ENCODE measurements at places on chromosomes 16 and 17.
A peak's percentile ranks its signal among the peaks of the same experiment; 100 is the strongest.

- DNase-seq: no peak
- no peaks in the 10 kb centered on the region for H3K36me3 ChIP-seq
- H3K4me1 ChIP-seq: no peaks in the 10 kb centered on the region
- no peak overlapping the region for H3K27ac ChIP-seq
These were observed 314.9 kb downstream of the PMP22 start for GRCh38 chr17:14950216-14950615.

- no peaks in the 10 kb centered on the region for H3K27me3 ChIP-seq
- H3K27ac ChIP-seq: no peak overlapping the region
- H3K36me3 ChIP-seq: no peaks in the 10 kb centered on the region
- H3K4me3 ChIP-seq: no peak overlapping the region
These were observed 84.2 kb downstream of the SNX29 start for GRCh38 chr16:12060751-12061150.

GRCh38 chr17:64245218-64246145 is 17.6 kb downstream of the TEX2 start:
- H3K4me3 ChIP-seq: no peak overlapping the region
- H3K27ac ChIP-seq: no peak overlapping the region
- H3K4me1 ChIP-seq: peaks cover 19% of the 10 kb centered on the region
- no peaks in the 10 kb centered on the region for H3K36me3 ChIP-seq

DNA sequence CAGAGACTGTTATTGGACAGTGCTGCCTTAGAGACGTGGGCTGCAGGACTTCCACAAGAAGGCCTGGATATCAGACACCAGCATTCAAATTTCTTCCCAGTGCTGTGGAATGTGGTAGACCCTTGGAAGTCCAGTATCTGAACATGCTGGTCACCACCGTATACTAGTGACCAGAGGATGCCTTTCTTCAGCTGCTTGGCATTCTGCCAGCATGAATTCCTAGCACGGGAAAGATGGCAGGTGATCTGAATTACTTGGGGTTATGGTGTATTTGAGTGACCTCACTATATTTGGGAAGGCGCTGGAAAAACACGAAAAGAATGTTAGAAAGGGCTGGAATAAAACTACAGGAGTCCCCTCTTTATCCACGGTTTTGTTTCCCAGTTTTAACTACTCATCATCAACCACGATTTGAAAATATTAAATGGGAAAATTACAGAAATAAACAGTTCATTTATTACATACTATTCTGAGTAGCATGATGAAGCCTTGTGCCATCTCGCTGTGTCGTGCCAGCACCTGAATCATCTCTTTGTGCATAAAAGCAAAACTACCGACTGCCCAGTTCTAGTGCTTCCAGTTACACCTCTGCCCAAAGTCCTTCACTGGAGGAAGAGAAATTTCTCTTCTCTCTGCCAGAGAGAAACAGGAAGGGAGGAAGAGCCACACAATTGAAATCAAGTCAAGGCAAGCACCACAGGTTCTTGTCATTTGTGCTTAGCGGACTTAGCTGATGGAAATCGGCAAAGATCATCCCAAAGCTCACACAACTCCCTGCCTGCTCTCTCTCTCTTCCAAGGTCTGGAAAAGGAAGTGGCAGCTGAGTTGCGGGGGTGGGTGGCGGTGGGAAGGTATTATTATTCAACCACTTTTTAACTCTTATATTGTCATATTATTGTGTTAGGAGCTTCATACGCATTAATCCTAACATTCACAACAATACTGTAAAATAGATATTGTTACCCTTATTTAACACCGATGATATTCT is 1.4 kb upstream of the CHST4 start:
- H3K4me1 ChIP-seq: no peaks in the 10 kb centered on the region
- H3K36me3 ChIP-seq: no peaks in the 10 kb centered on the region
- H3K4me3 ChIP-seq: no peak overlapping the region
- no peak overlapping the region for H3K27ac ChIP-seq
- no peak for DNase-seq

GRCh38 chr16:65034915-65035314 is 86.9 kb downstream of the CDH11 start:
- H3K4me1 ChIP-seq: no peaks in the 10 kb centered on the region
- DNase-seq: no peak
- H3K36me3 ChIP-seq: no peaks in the 10 kb centered on the region
- peaks cover 3% of the 10 kb centered on the region for H3K27me3 ChIP-seq
- no peak overlapping the region for H3K4me3 ChIP-seq
- no peak overlapping the region for H3K27ac ChIP-seq

- no peak overlapping the region for H3K4me3 ChIP-seq
- DNase-seq: no peak
- no peak overlapping the region for H3K27ac ChIP-seq
- H3K4me1 ChIP-seq: no peaks in the 10 kb centered on the region
These were observed 463.5 kb downstream of the HS3ST4 start for GRCh38 chr16:26155221-26155620.

- H3K4me1 ChIP-seq: peaks cover 36% of the 10 kb centered on the region
- H3K4me3 ChIP-seq: no peak overlapping the region
- H3K27me3 ChIP-seq: peaks cover 36% of the 10 kb centered on the region
These were observed 6.7 kb upstream of the CIITA start for GRCh38 chr16:10870137-10870776.

DNA sequence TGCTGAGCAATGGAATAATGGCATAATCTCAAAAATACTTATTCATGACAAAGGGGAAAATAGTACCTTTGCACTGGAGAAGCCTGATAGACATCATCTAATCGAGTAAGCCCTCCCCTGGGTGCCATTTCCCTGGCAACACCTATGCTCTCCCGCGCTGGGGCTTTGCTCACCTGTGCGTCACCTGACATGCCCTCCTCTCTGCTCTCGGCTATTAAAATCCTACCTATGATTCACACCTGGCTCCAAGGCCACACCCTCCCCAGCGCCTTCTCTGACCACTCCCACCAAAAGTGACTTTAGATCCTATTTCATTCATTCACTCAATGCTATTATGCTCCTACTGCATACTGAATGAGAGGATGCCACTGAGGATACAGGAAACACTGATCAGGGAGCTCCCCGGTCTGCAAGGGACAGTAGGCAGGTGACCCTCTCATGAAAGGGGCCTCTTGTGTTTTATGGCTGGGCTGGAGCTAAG is 83.9 kb downstream of the NT5M start:
- peaks cover 8% of the 10 kb centered on the region for H3K4me1 ChIP-seq
- no peaks in the 10 kb centered on the region for H3K27me3 ChIP-seq
- DNase-seq: no peak
- H3K4me3 ChIP-seq: no peak overlapping the region
- no peak overlapping the region for H3K27ac ChIP-seq

- no peaks in the 10 kb centered on the region for H3K27me3 ChIP-seq
- no peak overlapping the region for H3K27ac ChIP-seq
- no peak for DNase-seq
- H3K4me3 ChIP-seq: no peak overlapping the region
- no peaks in the 10 kb centered on the region for H3K4me1 ChIP-seq
These were observed 28.5 kb downstream of the IQCK start for GRCh38 chr16:19746561-19746960.

- no peak overlapping the region for H3K27ac ChIP-seq
- H3K4me3 ChIP-seq: no peak overlapping the region
- peaks cover 19% of the 10 kb centered on the region for H3K36me3 ChIP-seq
- H3K27me3 ChIP-seq: no peaks in the 10 kb centered on the region
- no peak for DNase-seq
- peaks cover 39% of the 10 kb centered on the region for H3K4me1 ChIP-seq
These were observed 4.2 kb downstream of the TOB1 start for GRCh38 chr17:50861822-50862528.

- peaks cover 10% of the 10 kb centered on the region for H3K4me1 ChIP-seq
- peaks cover 31% of the 10 kb centered on the region for H3K36me3 ChIP-seq
- DNase-seq: no peak
- no peaks in the 10 kb centered on the region for H3K27me3 ChIP-seq
- H3K4me3 ChIP-seq: no peak overlapping the region
- H3K27ac ChIP-seq: no peak overlapping the region
These were observed 6.3 kb downstream of the CSF3 start for GRCh38 chr17:40021451-40021971.

- DNase-seq: no peak
- H3K27me3 ChIP-seq: no peaks in the 10 kb centered on the region
- H3K27ac ChIP-seq: no peak overlapping the region
These were observed 46.2 kb upstream of the NOL11 start for GRCh38 chr17:67671493-67671892.

DNA sequence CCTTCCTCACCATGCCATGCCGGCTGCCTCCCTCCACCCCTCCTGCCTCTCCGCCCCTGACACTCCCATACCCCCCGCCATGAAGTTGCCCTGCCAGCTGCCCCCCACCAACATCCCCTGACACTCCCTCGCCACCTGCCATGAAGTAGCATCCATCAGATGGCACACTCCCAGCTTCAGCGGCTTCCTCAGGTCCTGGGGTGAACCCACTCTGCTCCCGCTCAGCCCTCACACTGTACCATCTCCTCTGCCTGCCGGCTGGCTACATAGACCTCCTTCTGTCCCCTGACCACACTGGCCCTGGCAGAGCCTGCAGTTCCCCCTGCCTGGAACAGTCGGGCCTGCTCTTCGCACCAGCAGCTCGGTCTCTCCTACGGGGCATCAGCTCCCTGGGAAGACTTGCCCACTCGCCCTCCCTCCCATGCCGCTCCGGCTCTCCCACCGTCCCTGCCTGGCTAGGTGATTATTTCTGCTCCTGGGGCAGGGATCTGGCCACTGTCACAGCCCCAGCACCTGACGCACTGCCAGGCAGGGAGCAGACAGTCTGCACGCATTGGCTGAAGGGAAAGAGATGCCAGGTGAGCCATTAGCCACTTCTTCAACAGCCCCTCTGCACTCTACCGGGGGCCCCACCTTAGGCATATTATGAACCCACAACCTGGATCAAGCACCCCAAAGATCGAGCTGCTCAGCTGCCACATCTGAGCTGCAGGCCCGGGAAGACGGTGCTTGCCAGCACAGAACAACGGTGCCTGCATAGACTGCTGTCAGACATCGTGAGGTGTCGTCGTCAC is 9.0 kb downstream of the CANT1 start:
- peaks cover 8% of the 10 kb centered on the region for H3K4me1 ChIP-seq
- H3K27ac ChIP-seq: no peak overlapping the region
- H3K36me3 ChIP-seq: peaks cover 18% of the 10 kb centered on the region
- no peak for DNase-seq
- no peaks in the 10 kb centered on the region for H3K27me3 ChIP-seq
- no peak overlapping the region for H3K4me3 ChIP-seq

- H3K27ac ChIP-seq: no peak overlapping the region
- H3K4me1 ChIP-seq: no peaks in the 10 kb centered on the region
- no peak overlapping the region for H3K4me3 ChIP-seq
- no peaks in the 10 kb centered on the region for H3K27me3 ChIP-seq
- DNase-seq: no peak
- H3K36me3 ChIP-seq: no peaks in the 10 kb centered on the region
These were observed 10.9 kb upstream of the KAT7 start for GRCh38 chr17:49777563-49777962.

- H3K36me3 ChIP-seq: no peaks in the 10 kb centered on the region
- no peaks in the 10 kb centered on the region for H3K27me3 ChIP-seq
- no peaks in the 10 kb centered on the region for H3K4me1 ChIP-seq
- H3K4me3 ChIP-seq: no peak overlapping the region
- no peak for DNase-seq
- H3K27ac ChIP-seq: no peak overlapping the region
These were observed 1.4 kb downstream of the SLC4A1 start for GRCh38 chr17:44266402-44267164.

DNA sequence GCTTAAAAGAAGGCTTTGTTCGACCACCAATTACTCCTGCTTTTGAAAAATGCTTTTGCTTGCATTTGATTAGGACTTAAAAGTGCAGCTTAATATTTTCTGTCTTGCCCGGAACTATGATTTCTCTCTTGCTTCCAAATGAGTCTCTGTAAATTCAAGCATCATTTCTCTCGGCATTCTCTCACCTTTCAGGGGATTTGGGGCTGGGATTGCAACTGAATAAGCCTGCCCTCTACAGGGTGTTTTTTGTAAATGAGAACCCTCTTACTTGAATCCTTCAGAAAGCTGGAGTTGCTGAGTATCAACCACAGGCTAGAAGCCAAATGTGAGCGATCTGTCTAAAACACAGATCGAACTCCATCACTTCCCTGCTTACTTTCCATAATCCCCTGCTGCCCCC is 234.6 kb downstream of the TMEM114 start:
- no peaks in the 10 kb centered on the region for H3K27me3 ChIP-seq
- no peak for DNase-seq
- H3K4me3 ChIP-seq: no peak overlapping the region
- no peaks in the 10 kb centered on the region for H3K36me3 ChIP-seq
- H3K4me1 ChIP-seq: no peaks in the 10 kb centered on the region
- H3K27ac ChIP-seq: no peak overlapping the region

GRCh38 chr17:55383771-55384642 is 37.6 kb downstream of the MMD start:
- H3K36me3 ChIP-seq: no peaks in the 10 kb centered on the region
- no peaks in the 10 kb centered on the region for H3K4me1 ChIP-seq
- H3K27ac ChIP-seq: no peak overlapping the region
- DNase-seq: no peak
- no peaks in the 10 kb centered on the region for H3K27me3 ChIP-seq

- H3K36me3 ChIP-seq: no peaks in the 10 kb centered on the region
- H3K4me3 ChIP-seq: no peak overlapping the region
- H3K4me1 ChIP-seq: no peaks in the 10 kb centered on the region
- DNase-seq: no peak
These were observed 26.2 kb upstream of the ADORA2B start for GRCh38 chr17:15918661-15919259.

- peaks cover 2% of the 10 kb centered on the region for H3K36me3 ChIP-seq
- no peaks in the 10 kb centered on the region for H3K27me3 ChIP-seq
- no peak overlapping the region for H3K4me3 ChIP-seq
These were observed 7.1 kb downstream of the LGALS3BP start for GRCh38 chr17:78972507-78973105.

DNA sequence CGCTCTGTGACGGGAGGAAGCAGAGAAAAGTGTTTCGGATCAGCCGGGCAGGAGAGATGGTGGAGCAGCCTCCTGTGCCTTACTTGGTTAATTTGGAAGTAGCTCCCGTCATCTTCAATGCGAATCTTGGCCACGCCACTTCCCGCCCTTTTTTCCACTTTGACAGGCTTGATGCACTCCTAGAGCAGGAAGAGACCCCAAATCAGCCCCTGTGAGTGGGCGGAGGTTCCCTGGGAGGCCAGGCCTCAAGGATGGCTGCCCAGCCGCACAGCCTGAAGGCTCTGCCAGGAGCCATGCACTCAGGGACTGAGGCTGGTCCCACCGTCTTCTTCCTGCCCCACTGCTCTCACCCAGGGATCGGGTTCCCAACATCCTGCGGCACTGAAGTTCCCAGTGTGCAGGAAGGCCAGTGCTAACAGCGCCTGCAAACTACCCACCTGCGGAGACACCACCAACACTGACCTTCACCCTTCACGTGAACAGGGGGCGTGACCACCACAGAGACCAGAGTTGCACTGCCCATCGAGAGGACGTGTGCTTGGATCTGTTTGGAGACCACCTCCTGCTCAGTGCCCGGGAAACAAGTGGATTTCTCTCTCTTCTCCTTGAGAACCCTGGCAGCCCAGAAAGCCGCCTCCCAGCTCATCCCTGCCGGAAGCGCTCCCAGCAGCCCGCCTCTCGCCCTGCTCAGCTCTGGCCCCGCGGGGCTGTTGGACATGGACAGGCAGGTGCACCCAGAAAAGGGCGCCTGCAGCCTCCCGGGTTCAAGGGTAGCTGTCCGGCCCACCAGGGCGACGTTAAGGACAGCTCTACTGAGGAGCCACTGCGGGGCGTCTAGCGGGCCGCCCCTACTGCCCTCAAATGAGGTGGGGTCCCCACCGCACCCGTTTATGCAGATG is 988 bp downstream of the CIAO3 start:
- H3K4me3 ChIP-seq: peak overlapping the region; percentile 81
- H3K27me3 ChIP-seq: no peaks in the 10 kb centered on the region
- H3K27ac ChIP-seq: no peak overlapping the region
- peaks cover 10% of the 10 kb centered on the region for H3K36me3 ChIP-seq
- H3K4me1 ChIP-seq: peaks cover 19% of the 10 kb centered on the region
- no peak for DNase-seq

Measured in activated naive CD4-positive, alpha-beta T cell treated with anti-CD3 and anti-CD28 coated beads for 36 hours (primary cell).